ENCODE measurements at places on chromosomes 6 and 20. TPM values are rescaled to one million over a fixed set of nuclear protein-coding genes. Genes with fewer than 3 reads are reported as not detected.

The TREM1 gene
- total RNA-seq = 8.6 TPM

The C6orf163 gene
- 0.18 TPM for total RNA-seq

The FRS3 gene
- total RNA-seq = 1.9 TPM

The FANCE gene
- 2.6 TPM for total RNA-seq

The BPIFB2 gene
- total RNA-seq = not detected

The NTSR1 gene
- total RNA-seq = not detected

The GRM1 gene
- not detected for total RNA-seq

The TM9SF4 gene
- total RNA-seq = 42.9 TPM
